ENCODE measurements at places on chromosomes 6 and 20. TPM values are rescaled to one million over a fixed set of nuclear protein-coding genes. Genes with fewer than 3 reads are reported as not detected.

DNA sequence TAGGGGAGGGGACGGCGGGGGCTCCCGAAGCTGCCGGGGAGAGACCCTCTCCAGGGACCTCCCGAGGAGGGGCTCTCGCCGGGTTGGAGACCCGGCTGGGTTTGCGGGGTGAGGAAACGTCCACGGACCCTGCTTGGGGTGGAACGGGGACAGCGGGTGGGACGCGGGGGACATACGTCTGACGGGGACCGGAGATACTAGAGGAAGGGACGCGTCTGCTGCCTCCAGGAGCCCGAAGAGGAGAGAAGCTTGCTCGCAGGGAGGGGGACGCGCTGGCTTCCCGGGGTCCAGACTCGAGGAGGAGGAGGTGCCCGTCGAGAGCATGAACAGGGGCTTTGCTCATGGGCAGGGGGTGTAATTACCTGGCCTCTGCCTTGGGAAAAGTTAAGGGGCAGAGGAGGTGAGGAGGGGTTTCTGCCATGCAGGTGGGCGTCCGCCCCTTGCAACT, 593 bp downstream of the DNMT3B start:
- DNase-seq, result no peak

GRCh38 chr6:71205336-71205956, 83.2 kb upstream of the OGFRL1 start:
- DNase-seq, result no peak

DNA sequence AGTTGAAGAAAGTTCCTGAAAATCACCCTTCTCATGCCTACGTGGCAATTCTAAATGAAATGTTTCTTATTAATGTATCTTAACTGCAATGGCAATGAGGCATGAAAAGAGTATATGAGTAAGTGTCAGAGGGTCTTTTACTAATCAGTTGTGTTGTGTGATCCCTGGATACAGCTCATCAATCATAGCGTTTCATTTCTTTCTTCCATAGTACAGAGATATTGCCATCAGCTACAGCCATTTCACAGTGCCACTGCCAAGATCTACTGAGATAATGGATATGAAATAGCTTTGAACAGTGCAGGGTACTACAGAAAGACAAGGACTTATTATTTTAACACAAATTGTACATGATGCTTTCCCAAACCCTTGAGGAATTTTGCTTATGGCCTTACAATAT, 450.8 kb downstream of the KHDRBS2 start:
- no peak for DNase-seq

DNA sequence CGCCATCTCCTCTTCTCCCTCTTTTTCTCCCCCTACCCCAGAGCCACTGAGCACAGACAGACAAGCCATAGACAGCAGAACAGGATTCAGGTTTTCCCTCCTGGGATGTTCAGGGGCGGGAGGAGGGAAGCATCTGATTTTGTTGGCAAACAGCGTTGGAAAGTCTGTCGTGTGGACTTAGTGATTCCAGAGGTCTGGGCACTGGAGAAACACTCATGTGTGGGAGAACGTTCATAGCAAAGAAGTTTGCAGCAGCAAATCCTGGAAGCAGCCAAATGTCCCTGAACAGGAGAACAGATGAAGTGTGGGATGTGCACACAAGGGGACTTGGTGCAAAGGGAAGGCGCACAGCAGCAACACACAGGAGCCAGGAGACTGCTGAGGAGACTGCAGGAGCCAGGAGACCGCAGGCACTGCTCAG, 264.1 kb upstream of the CDYL start:
- no peak for DNase-seq

GRCh38 chr6:35448191-35448590, 3.9 kb upstream of the FANCE start:
- no peak for DNase-seq

- no peak for DNase-seq
These were observed 114.1 kb downstream of the SCAF8 start for GRCh38 chr6:154847318-154847717.

- DNase-seq, result no peak
These were observed 96.8 kb downstream of the CDH26 start for GRCh38 chr20:60054716-60055634.

Gene ZSCAN9
- total RNA-seq, result 9.4 TPM

Gene METTL24
- 1.1 TPM for total RNA-seq
